ENCODE measurements at places on chromosomes 4 and X.

DNA sequence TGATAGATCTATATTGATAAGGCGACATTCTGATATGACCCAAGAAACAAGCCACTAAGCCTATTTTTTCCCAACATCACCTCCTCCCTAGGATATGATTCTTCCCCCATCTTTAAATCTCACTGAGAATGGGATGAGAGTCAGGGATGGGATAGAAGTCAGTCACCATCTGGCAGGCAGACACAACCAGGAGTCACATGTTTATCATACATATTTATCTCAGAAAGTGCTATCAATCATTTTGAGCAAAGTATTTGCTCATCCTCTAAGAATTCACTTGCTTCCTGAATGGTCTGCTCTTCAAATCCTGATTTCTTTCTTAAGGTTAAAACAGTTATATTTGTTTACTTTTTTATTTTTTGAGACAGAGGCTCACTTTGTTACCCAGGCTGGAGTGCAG, 20.3 kb downstream of the DNAAF6 start:
- DNase-seq = no peak

DNA sequence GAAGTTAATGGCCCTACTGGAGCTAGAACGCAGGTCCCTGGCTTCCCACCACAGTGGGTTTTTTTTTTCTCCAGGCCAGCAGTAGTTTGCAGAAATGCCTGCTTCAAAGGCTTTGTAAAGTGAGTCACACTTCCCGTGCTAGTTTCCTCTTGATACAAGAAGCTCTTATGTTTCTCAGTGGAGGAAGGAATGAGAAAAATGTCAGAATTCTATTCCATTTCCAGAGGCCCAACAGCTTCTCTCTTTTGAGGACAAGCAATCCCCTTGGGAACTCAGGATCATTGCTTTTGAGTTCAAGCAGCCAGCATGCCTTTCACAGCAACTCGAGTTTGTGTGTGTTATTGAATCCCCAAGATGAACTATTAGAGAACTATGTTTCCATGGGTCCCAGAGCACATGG, 134.3 kb downstream of the GUCY2F start:
- no peak for DNase-seq

DNA sequence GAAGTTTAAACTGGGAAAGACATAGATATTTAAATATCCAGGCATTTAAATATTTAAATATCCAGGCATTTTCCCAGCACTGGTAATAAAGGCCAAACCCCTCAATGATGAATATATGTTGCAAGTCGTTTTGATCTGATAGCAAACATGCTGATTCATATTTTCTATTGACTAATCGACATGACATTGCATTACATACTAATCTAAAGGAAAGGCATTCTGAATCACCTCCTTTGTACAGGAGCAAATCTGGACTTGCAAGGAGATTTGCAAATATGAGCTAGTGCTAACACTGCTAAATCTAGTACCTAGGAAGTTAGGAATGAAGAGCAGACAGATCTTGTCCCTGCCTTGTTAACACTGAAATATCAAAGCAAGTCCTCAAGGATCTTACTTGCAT, 207.3 kb downstream of the SLC7A11 start:
- DNase-seq = no peak

DNA sequence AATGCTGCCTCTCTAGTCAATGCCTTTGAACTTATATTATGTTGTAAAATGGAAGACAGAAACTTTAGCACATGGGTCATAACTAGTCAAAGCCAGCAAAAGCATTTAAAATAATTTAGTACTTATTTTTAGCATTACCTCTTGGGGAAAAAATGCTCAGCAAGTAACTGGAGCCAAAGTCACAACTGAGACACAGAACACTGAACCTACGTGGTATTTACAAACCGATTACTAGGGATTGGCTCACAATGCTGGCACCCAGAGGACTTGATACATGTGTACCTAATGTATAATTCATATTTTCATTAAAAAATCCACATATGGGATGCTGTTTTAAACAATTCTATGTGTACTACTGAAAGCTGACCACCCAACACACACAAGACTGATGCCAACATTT, 38.4 kb downstream of the PHKA2 start:
- no peak for DNase-seq

GRCh38 chr4:13656569-13657405, 29.3 kb upstream of the BOD1L1 start:
- DNase-seq = peak; percentile 69

DNA sequence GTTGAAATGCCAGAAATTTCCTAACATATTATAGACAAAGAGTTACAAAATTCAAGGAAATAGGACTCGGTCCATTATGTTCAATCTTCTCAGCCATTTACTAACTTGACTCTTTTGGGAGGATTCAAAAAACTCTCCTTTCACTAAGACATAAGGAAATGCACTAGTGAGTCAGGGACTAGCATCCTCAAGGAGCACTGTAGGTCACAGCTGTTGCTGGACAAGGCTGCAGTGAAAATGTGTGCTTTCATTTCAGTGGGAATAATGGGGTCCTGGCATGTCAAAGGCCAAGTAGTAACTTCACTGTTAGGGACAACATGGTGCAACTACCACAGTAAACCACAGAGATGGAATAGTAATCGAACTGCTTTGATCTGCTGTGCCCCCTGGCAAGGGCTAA, 56.9 kb upstream of the ABCG2 start:
- no peak for DNase-seq

GRCh38 chr4:112735474-112735951, 98.6 kb downstream of the LARP7 start:
- no peak for DNase-seq

- no peak for DNase-seq
Measured at GRCh38 chr4:184190711-184191110, 27.0 kb downstream of the ENPP6 start.

GRCh38 chrX:107766470-107767150, 9.0 kb downstream of the TSC22D3 start:
- DNase-seq = no peak

DNA sequence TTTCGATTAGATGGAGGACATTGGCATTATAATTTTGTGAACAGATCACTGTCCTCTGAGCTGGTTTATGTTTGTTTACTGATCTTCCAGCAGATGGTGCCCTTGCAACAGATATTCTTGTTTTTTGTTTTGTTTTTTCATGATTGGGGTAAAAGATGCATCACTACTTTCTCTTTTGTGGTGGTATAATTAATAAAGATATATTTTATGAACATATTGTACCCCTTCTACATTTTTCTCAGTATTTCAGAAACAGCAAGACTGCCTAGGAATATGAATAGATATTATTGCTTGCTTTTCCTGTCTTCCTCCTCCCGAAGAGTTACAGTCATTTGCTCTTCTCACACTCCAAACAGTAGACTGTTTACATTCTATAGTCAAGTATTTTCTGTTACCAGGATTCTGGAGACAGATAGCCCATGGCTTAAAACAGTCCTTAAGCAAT, 905.2 kb downstream of the TRAM1L1 start:
- DNase-seq = no peak

Measured in CD4-positive, alpha-beta T cell treated with Interferon alpha-2 for 1 hour (primary cell).